Germinal center (tissue), 1 donor: ENCODE measurements at places on chromosomes 2 and 18.

GRCh38 chr2:150878356-150878755 is 383.3 kb downstream of the RBM43 start:
- no peak for DNase-seq

DNA sequence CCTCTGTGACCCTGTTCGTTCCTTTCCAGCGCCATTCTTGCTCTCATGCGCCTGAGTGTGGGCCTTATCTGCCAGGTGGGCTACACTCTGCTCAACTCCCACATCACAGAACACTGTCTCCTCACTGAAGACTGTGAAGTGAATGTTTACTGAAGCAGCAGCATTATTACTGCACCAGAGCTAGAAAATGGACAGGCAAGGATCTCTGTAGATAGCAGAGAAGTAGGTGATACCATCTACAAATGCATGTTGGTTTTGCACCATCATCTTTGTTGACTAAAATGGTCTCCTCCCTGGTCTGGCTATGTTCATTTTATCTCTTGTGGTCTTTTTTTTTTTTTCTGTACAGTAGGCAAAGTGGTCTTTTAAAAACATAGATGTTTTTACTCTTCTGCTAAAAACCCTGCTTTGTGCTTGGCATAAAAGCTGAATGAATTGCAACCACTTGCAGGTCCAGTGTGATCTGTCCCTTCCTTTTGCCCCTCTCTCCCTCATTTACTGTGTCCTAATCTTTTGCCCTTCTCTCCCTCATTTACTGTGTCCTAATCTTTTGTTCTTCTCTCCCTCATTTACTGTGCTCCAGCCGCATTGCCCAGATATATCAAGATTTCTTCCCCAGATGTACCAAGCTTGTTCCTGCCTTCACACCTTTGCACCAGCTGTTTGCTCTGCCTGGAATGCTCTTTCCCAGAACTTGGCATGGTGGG is 35.4 kb downstream of the BABAM2 start:
- no peak for DNase-seq

GRCh38 chr2:9032121-9032520 is 28.6 kb upstream of the MBOAT2 start:
- no peak for DNase-seq

DNA sequence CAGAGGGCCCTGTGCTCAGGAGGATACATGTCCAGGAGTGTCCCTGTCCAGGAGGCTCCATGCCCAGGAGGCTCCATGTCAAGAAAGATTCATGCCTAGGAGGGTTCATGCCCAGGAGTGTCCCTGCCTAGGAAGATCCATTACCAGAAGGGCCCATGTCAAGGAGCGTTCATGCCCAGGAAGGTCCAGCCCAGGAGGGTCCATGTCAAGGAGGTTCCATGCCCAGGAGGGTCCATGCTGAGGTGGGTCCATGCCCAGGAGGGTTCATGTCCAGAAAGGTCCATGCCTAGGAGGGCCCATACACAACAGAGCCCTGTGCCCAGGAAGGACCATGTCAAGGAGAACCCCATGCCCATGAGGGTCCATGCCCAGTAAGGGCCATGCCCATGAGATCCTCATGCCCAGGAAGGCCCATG is 7.0 kb downstream of the GPR35 start:
- DNase-seq = no peak

DNA sequence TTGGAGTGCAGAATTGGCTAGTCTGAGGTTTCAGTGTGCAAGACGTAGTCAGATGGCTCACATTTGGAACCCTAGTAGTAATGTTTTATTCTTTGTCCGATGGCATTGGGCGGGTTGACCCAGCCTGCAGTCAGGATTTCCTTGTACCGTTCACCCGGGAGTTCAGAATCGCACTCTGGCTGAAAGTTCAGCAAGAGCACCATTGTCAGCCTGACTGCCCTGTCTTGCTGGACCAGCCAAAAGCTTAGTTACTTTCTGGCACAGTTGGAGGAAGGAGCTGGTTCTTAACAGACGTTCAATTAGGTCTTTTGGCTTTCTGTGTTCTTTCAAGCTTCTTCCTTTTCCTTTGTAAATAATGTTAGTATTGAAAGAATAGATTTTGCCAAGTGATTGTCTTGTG is 18.6 kb downstream of the RMC1 start:
- DNase-seq = no peak

DNA sequence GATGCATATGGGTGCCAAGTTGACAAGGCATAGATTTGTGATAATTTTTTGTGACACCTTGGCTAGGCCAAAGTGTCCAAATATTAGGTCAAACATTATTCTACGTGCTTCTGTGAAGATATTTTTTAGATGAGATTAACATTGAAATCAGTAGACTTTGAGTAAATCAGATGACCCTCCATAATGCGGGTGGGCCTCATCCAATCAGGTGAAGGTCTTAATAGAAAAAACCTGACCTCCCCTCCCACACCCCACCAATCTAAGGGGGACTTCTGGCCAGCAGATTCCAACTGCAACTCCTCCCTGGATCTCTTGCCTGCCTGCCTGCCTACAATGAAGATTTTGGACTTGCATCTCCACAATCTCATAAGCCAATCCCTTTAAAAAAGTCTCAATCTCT is 118.8 kb upstream of the LMAN1 start:
- DNase-seq = no peak

GRCh38 chr2:12320991-12321641 is 395.6 kb upstream of the TRIB2 start:
- no peak for DNase-seq

DNA sequence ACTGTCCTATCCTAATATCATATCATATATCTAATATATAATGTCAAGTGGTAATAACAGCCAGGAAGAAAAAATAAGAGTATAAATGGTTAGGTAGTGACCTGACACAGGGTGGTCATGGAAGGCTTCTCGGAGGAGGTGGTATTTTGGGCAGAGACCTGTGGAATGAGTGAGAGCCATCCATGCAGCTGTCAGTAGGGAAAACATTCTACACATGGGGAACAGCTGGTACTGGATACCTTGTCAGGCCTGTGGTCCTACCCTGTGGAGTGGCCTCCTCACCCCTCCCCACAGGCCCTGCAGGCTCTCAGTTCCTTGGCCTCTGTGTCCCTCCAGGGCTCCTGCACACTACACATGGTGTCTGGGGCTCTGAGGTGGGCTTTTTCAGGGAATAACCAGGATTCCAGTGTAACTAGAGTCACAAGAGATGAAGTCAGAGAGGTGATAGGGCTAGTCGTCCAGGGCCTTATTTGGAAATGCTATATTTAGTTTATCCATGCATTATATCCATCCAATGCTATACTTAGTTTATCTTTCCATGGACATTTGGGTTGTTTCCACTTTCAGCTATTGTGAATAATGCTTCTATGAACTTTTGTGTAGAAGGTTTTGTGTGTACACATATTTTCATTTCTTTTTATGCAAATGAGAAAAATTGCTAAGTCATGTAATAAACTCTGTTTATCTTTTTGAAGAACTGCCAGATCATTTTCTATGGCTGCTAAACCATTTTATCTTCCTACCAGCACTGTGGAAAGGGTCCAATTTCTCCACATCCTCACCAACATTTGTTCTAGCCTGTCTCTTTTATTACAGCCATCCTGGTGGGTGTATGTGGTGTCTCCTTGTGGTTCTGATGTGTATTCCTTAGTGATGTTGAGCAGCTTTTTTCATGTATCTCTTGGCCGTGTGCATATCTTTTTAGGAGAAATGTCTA is 75.6 kb downstream of the TPGS2 start:
- no peak for DNase-seq

DNA sequence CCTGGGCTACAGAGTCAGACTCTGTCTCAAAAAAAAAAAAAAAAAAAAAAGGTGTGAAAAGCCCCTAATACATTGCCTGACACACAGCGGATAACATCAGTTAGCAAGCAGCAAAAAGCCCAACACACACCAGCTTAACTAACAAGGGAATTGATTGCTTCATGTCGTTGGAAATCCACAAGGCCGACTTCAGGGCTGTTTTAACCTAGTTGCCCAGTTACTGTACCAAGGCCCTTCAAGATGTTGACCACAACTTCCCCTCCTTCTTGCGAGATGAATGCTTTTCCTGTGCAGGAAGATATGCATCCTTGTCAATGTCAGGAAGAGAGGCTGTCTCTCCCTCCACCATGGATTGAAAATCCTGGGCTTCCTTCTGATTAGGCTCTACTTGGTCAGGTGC is 202.9 kb downstream of the MIB1 start:
- DNase-seq = no peak

- DNase-seq = no peak
Measured at GRCh38 chr18:48977914-48978313, 27.1 kb upstream of the SMAD7 start.

DNA sequence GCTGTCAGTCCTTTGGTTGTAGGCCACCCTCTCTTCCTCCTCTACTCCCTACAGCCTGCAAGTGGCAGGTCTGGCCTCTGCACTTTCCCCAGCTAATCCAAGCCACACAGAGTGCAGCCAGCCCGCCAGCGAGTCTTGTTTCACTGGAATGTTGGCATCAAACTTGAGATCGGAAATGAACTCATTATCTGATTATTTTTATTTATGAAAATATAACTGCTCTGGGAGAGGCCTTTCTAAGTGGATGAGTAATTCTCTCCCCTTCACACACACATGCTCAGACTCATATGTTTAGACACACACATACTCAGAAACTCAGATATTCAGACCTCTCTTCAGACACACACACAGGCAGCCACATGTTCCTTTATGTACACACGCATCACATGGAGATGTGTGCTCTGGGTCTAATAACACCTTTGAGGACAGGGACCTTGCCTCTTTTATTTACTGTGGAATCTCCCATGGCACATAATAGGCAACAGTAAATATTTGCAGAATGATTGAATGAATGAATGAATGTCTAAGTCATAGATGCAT is 151.3 kb downstream of the ZFP36L2 start:
- DNase-seq = no peak

DNA sequence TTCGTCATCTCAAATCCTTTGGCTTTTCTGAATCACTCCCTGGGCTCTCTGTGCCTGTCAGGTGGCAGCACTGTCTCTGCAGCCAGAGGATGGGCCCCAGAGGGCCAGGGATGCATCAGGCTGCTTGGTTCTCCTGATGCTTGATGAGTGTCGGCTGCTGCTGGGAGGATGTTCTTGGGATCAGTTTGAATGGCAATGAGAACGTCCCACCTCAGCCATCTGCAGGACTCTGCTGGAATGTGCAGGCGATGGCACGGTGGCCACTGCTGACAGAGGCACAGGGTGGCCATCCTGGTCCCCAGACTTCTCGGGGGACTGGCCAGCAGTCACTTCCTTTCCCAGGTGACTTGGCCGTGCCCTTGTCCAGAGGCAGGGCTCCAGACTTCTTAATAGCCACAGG is 146.0 kb downstream of the FAM210A start:
- DNase-seq = no peak

- DNase-seq = no peak
Measured at GRCh38 chr2:64166212-64166611, 22.0 kb upstream of the PELI1 start.

GRCh38 chr18:74803117-74803516 is 205.4 kb downstream of the ZNF407 start:
- no peak for DNase-seq

DNA sequence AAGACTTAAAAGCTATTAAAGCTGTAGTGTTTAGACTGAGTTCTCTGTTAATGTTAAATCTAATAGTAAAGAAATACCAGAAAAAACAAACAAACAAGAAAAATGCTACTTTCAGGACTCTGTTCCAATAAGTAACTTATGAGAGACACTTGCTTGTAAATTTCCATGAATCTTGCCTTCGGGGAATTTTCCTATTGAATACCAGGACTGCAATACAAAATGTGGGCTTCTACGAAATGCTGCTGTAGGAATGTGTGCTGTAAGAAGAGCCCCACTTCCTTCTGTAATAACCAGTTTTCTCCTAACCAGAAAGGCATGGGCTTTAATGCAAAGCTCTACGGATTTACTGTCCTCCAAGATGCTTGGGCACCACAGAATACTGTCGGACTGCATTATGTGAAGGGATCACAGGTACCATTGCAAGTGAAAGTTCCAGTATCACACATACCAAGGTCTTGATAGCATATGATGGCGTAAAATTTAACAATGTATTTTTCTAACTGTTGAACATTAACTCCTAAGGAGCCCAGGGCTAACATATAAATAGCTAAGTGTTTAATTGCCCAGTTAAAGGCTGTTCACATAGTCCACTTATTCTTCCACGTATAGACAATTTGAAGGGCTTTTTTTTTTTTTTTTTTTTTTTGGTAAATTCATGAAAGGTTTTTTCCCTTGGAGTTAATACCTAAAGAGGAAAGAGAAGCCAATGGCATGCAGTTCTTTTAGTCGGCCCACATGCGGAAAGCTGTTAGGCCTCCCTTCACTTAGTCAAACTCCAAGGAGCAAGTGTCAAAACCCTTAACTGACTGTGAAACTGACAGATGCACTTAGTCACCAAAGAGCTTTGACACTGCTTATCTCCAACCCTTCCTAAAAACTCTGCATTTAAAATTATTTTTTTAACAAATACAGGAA is 564.0 kb upstream of the POU3F3 start:
- no peak for DNase-seq

GRCh38 chr18:42052122-42052708 is 97.2 kb downstream of the PIK3C3 start:
- DNase-seq = no peak

GRCh38 chr2:33579227-33579626 is 19.9 kb downstream of the FAM98A start:
- DNase-seq = no peak

DNA sequence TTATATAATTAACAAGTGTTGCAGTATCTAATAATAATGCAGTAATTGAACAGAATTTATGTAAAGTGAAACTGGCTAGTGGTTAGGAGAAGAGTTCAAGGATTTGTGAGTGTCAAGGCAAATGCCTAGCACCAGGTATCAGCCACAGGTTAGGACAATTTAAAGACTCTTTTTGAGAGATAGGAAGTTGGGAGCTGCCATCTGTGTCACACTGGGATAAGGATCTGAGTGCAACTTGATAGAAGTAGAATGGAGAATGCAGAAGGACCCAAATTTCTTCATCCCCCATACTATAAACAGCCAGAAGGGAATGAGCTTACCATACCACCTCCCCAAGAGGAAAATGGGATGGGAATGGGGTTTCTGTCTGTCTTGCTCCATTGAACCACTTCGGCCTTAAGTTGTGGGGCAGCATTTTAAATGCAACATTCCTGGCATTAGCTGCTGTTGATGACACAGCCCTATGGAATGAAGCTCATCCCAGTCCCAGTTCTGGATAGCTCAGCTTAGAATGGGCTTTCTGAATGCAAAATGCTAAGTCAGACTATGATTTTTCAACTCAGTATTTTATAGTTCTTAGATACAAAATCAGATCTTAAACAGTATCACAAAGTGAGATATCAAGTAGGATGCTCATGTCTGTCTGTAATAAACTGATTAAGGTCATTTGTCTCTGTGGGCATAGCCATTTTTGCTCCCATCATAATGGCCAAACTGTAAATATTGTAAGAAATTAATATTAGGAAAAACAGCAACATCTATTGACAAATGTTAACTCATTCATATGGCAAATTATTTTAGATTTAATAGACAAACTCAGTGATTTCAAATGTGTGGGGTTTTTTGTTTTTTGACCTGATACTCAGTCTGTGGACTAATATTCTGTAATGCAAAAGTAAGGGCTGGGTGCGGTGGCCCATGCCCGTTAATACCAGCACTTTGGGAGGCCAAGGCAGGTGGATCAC is 44.0 kb downstream of the GPR155 start:
- DNase-seq = no peak

GRCh38 chr2:127166231-127166860 is 53.8 kb downstream of the CYP27C1 start:
- no peak for DNase-seq

GRCh38 chr2:105262651-105263091 is 21.1 kb downstream of the GPR45 start:
- DNase-seq = no peak

GRCh38 chr2:33029926-33030325 is 83.2 kb downstream of the LTBP1 start:
- no peak for DNase-seq
